Stimulated activated CD8-positive, alpha-beta memory T cell treated with anti-CD3 and anti-CD28 coated beads, Interleukin-4, amount 100 ng/mL, for 4 hours (primary cell): ENCODE measurements at places on chromosomes 5 and 9.

GRCh38 chr9:109497226-109498153, 617 bp downstream of the PTPN3 start:
- DNase-seq = no peak

DNA sequence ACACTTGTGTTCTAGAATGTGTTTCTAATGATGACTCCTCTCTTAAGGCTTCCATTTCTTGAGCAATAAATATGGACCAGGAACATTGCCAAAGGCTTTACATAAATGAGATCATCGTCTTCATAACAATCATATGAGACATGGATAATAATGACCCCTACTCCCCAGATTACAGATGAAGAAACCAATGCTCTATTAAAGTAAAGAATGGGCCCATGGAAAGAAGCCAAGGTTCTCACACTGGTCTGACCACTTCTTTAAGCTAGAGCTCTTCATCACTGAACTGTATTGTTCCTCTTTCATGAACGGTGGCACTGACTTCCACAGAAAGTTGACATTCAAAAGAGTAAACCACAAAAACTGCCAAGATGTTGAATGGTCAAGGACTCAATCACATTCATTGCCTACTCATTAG, 65.3 kb downstream of the MARCHF3 start:
- no peak for DNase-seq

- no peak for DNase-seq
These were observed 361.2 kb upstream of the DMAC1 start for GRCh38 chr9:8160787-8161186.

DNA sequence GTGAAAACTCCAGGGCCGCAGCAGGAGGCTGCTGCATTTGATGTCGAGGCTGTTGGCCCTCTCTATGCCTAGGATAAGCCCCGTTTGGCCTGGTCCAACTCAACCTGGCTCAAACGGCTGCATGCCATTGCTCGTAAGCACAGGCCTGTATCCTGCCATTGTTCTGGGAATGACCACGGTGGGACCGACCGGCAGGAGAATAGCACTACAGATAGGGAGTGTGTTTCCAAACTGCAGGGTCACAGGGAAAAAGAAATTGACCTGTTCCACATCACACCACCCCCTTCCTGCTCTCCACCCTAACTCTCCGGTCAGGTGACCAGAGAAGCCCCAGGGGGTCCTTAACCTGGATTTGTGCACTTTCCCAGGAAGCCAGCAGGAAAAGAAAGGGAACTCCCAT, 278.7 kb upstream of the KLF4 start:
- DNase-seq = no peak

DNA sequence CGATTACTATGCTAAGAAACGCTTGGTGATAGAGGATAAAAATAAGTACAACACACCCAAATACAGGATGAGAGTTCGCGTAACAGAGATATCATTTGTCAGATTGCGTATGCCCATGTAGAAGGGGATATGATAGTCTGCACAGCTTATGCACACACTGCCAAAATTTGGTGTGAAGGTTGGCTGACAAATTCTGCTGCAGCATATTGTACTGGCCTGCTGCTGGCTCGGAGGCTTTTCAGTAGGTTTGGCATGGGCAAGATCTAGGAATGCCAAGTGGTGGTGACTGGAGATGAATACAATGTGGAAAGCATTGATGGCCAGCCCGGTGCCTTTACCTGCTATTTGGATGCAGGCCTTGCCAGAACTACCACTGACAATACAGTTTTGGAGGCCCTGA, 208.4 kb downstream of the PDZD2 start:
- no peak for DNase-seq

- no peak for DNase-seq
These were observed 642.4 kb upstream of the C9orf72 start for GRCh38 chr9:28215536-28216299.

DNA sequence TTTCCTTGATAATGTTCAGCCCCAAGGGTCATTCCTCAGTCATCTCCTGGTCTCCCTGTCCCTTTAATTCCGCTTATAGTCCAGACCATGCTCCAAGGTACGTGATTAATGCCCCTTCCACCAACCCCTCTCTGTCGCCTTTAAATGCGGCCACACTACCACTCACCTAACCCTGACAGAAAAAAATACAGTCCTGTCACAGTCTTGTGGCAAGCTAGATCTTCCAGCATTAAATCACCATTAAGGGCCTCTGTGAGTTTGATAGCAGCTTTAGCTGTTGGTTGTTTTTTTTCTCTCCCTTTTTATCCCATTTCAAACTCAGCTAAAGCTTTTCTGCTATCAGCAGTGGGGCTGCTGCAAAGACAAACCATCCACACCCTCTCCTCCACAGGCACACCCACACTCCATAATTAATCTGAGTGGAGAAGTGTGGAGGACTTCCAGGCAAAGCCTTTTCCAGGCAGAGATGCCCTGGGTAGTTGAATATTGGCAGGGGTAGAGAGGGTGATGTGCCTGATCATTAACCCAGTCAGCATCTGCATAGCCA, 522.7 kb upstream of the CLINT1 start:
- DNase-seq = no peak

GRCh38 chr5:109049565-109049964, 301.9 kb downstream of the FER start:
- DNase-seq = no peak

GRCh38 chr5:148471379-148471778, 87.6 kb downstream of the FBXO38 start:
- DNase-seq = no peak

DNA sequence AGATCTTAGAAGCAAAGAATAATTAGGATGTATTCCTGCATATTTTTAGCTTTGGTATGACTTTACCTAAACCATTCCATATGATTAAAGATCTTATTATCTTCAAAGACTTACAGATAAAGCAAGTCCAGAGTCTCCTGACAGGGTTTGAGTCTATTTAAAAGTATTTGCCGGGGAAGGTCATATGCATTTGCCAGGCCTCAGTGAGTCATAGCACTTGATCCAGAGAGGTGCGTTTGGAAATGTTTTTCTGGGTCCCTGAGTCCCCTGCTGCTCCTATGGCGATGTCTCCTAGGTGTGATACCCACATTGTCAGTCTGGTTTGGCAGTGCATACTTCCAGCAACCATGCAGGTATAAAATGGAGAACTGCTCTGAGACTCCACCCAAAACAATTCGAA, 217.0 kb downstream of the FBXL7 start:
- no peak for DNase-seq

DNA sequence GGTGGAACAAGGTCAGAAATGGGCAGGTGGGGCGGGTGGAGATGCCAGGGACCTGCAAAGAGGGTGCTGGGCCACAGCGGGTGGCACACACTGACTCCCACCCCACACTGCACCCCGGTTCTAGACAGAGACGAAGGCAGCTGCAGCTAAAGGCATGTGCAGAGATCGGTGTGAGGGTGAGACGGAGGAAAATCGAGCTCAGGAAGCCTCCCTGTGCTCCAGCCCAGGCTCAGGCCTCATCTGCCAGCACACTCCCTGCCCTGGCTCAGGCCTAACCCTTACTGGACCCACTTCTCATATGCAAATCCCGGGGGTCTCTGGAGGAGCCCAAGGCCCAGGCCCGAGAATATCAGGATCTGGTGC, 130.8 kb upstream of the PPP1R26 start:
- no peak for DNase-seq

DNA sequence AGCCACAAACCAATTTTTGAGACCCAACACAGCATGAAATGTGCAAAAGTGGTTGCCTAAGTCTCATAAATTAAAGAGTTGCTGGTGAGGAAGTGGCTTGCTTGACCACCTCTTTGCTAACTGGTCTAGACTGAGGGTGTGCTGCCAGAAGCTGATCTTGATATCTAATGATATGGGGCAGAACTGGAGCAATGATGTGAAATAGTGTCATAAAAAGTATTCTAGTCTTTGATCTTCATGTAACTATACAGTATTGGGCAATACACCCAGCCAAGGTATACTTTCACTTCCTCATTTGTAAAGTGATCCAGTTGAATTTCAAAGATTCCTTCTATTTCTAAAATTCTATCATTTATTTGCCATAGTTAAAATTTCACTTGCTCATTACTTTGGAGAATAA, 5.9 kb upstream of the YTHDC2 start:
- no peak for DNase-seq

GRCh38 chr5:53041071-53041692, 52.0 kb downstream of the ITGA2 start:
- no peak for DNase-seq

DNA sequence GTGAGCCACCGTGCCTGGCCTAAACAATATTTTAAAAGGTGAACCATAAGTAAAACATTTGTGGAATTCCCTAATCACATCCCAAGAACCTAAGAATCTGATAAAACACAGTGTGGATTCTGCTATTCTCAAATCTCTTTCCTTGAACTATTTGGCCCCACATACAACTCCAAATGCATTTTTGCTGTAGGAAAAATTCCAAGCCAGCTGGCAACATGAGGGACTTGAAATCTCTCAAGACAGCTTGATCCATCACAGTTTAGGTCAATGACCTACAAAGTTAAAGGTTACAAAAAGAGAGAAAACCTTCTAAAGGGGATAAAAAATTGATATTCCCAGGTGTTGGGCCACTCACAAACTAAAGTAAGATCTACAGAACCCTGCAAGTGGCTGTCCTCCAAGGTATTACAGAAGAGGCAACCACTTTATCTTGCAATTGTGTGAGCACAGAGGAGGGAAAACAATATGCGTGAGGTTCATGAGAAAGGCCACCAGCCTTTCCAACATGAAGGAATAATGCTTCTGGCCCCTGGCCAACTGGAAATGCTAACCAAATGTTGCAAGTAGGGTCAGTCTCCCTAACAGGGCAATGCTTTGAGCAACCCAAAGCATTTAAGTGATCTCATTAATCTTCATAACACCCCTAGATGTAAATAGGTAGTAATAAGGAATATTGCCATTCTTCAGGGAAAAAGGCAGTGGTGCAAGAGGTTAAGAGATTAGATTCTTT, 221.4 kb downstream of the SEMA5A start:
- DNase-seq = no peak

DNA sequence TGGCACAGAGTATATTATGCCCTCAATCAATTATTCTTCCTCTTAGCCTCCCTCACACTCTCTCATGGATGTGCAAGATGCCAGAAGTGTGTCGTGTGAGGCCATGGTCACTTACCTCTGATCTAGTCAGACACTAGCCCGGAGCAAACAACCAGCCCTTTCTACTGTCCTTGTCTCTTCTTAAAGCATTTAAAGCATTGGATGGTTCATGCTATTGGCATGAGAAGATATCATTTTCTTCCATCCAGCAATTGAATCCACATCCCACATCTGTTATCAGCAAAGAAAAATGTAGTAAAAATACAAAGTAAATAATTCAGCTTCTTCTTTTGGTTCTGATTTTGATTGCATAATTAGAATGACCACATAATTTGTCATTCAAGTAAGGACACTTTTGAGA, 267.2 kb upstream of the ACO1 start:
- DNase-seq = no peak

- DNase-seq = no peak
These were observed 52.8 kb downstream of the HABP4 start for GRCh38 chr9:96502539-96503373.

- DNase-seq = no peak
These were observed 47.3 kb downstream of the SH3TC2 start for GRCh38 chr5:149015561-149015960.
